ENCODE measurements at places on chromosomes 11 and 22. TPM values are rescaled to one million over a fixed set of nuclear protein-coding genes. Genes with fewer than 3 reads are reported as not detected.

SCN3B gene
- total RNA-seq: not detected

EIF3L gene
- total RNA-seq: 354 TPM

GDPD4 gene
- not detected for total RNA-seq

UBQLN3 gene
- total RNA-seq: not detected

CARNS1 gene
- total RNA-seq: 0.06 TPM

IFITM1 gene
- 21.4 TPM for total RNA-seq

TRIM64 gene
- not detected for total RNA-seq

SLC5A1 gene
- total RNA-seq: not detected

MED15 gene
- 120 TPM for total RNA-seq

DDTL gene
- total RNA-seq: 0.46 TPM

GDPD5 gene
- 5.1 TPM for total RNA-seq

C11orf97 gene
- not detected for total RNA-seq

PNPLA5 gene
- not detected for total RNA-seq

ZFP91 gene
- 50.4 TPM for total RNA-seq
